ENCODE measurements at places on chromosomes 7 and 10.

GRCh38 chr10:71970869-71971268 is 6.7 kb downstream of the CHST3 start:
- peak; percentile 32 for ATAC-seq

DNA sequence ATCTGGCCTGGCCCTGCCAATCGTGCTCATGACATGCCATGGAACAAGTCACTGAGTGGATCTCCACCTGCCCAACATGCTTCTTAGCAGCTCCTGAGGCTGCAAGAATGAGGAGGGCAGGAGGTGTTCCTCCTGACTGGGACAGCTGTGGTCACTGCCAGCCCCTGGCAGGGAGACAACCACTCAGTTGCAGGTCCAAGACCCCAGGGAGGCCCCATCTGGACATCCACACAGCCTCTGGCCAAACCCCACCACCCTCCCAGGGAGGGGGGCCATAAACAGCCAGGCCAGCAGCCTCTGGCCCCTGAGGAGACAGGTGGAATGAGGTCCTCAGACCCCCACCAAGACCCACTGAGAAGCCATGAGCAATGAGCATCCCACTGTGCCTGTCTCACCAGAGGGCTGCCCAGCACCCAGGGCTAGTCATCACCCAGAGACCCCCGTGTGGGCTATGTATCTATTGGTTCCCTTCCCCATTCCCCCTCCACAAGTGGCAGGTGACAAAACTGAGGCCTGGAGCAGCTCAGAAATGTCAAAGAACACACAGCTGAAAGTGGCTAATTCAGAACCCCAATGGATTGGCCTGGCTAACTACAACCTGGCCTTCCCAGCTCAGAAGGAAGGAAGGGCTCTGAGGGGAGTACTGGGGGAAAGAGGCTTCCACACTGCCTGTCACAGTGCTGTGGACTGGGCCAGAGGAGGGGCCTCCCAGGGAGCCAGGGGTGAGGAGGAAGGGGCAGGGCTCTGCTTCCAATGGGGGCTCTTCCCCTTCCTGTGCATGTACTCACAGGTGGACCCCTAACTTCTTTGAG is 3.0 kb downstream of the GPRIN2 start:
- no peak for ATAC-seq

- no peak for ATAC-seq
Measured at GRCh38 chr7:146414937-146415336, 298.3 kb downstream of the CNTNAP2 start.

DNA sequence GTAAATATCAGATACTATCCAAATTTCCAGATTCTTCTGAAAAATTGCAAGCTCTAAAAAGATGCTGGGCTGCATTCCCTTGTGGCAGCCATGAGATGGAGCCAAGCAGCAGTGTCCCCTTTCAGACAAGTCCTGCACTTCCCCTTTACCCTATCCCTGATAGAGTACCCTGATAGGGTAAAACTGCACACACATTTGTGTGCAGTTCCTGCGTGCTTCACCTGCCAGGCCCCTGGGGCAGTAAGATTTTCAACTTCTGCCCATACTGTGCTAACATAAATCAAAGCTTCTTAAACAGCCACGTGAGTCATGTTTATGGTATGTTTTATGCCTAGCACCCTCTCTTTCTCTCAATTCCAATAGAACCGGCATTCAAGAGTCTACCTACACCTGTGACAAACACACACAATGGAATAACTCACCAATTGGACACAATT is 52.2 kb downstream of the IFIT5 start:
- ATAC-seq, result peak; percentile 49

DNA sequence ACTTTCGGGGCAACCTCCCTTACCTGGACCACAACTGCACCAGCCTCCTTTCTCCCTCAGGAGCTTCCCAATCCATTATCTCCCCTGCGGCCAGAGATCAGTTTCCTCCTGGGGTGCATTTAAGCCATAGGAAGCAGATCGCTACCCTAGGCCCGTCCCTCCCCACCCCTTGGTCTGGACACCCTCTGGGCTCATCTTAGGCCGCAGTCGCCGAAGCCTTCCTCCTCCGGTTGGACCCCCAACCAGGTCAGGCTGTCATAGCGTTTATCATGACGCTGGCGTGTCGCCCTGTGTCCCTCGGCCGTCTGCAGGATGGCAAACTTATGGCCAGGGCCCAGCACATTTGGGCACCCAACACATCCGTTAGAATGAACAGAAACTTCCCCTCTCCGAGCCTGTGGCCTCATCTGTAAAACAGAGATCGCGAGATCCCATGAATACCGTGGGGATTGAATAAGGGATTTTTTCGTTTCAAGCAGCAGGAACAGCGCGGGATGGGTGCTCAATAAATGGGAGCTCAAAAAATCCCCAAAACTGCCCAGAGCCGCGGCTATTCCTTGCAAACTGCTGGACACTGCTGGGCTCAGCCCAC is 669 bp upstream of the AP5Z1 start:
- ATAC-seq, result peak; percentile 34

- no peak for ATAC-seq
Measured at GRCh38 chr10:120789303-120790203, 61.6 kb upstream of the WDR11 start.

DNA sequence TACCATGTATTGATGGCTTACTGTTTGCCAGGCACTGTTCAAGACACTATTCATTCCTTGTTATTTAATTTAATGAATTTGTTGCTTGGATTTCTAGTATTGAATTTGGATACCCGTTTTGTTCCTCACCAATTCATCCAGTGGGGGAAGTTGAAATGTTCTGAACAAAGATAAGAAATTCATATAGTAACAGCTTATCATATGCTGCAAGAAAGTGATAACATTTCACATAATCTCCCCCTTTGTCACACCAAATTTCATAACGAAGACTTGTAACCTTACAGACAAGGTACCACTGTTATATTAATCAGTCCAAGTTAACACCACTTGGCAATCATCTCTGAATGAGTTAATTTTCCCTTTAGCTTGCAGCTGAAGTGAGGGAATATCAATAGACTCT is 42.1 kb downstream of the SCIN start:
- no peak for ATAC-seq

- no peak for ATAC-seq
Measured at GRCh38 chr10:126240483-126240882, 147.8 kb downstream of the ADAM12 start.

DNA sequence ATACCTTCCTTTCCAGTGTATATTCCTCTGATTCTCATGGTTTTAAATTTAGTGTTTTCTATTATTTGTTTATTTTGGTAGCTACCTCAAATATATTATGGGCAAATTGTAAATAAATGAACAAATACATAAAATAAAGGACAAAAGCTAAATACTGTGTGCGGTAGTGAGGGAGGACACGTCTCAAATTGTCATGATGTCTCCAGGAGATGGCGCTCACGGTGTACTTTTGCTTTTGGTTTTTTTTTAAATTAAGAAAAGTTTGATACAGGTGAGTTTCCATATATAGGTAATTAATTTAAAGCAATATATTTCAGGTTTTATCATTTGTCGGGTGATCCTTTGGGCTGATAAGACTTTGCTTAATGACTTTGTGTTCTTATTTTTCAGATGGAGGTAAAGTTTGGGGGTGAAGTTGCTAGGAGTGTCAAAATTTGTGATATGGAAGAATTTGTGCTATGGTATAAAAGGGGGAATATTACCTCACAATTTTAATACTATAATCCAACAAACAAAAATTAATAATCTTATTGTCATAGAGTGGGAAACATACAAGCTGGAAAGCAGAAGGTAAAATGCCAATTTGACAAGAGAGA is 68.4 kb upstream of the TMEM229A start:
- ATAC-seq, result no peak
